ENCODE measurements at places on chromosomes 7 and 10.

DNA sequence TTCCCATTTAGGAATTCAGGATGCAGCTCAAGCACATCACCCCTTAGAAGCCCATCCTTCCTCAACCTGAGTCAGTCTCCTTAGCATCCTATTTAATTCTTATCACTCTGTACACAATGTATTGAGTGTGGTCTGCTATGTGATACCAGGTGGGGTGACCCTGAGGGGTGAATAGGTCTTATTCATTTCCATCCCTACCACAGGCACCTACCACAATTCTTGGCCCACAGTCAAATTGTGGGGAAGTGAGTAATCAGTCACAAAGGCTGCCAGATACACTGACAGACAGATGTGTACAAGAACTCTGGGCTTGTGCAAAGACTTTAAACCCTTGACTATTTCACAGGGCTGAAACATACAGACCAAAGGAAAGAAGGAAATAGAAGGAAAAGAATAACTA lies 560.5 kb downstream of the PARD3 start:
- DNase-seq, result no peak

- no peak for DNase-seq
Measured at GRCh38 chr10:86285136-86285790, 81.3 kb downstream of the GRID1 start.

DNA sequence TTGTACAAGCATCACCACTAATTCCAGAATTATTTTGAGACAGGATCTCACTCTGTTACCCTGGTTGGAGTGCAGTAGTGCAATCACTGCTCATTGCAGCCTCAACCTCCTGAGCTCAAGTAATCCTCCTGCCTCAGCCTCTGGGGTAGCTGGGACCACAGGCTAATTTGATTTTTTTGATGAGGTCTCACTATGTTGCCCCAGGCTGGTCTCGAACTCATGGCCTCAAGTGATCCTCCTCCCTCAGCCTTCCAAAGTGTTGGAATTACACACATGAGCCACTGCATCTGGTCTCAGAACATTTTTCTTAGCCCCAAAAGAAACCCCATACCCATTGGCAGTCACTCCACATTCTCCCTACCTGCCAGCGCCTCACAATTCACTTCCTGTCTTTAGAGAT lies 3.5 kb upstream of the WBP1L start:
- no peak for DNase-seq

GRCh38 chr10:76397181-76398042 lies 966.0 kb downstream of the LRMDA start:
- no peak for DNase-seq

GRCh38 chr7:40747856-40748255 lies 613.1 kb downstream of the SUGCT start:
- DNase-seq, result no peak

- DNase-seq, result no peak
Measured at GRCh38 chr10:59959504-59960018, 53.2 kb upstream of the CCDC6 start.

GRCh38 chr7:110386006-110386405 lies 704.9 kb upstream of the LRRN3 start:
- DNase-seq, result no peak

- peak; percentile 18 for DNase-seq
Measured at GRCh38 chr7:65216469-65216868, 157.2 kb upstream of the ZNF92 start.

GRCh38 chr7:148486937-148487336 lies 103.6 kb upstream of the C7orf33 start:
- no peak for DNase-seq

- no peak for DNase-seq
Measured at GRCh38 chr7:91191771-91192170, 72.5 kb upstream of the FZD1 start.

GRCh38 chr10:108582387-108582786 lies 1340.9 kb downstream of the XPNPEP1 start:
- no peak for DNase-seq

GRCh38 chr7:157560710-157561522 lies 224.1 kb downstream of the DNAJB6 start:
- no peak for DNase-seq

Measured in NCI-H524 treated with DMSO at 0.1 percent for 48 hours (cell line).